ENCODE measurements at places on chromosomes 11 and 22.

DNA sequence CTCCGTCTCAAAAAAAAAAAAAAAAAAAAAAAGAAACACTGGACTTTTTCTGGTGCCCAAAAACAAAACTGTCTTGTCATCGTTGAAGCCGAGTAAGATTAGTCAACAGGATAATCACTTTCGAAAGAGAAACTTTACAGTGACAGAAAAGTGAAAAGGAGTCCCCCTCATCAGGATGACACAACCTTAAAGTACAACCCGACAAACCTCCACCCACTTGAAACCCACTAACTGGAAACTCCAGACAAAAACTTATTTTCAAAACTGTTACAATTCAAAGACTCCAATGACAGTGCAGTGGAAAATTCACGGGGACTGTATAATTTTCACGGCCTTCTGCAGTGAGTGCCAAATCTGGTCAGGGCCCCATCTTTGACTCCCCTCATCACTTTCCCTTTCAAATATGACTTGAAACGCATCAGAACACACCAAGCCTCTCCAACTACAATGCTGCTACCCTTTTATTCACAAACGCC is 1.3 kb downstream of the DENND5A start:
- peak; percentile 27 for DNase-seq

- no peak for DNase-seq
Observed at GRCh38 chr22:46125816-46126765, 24.2 kb upstream of the PPARA start.

DNA sequence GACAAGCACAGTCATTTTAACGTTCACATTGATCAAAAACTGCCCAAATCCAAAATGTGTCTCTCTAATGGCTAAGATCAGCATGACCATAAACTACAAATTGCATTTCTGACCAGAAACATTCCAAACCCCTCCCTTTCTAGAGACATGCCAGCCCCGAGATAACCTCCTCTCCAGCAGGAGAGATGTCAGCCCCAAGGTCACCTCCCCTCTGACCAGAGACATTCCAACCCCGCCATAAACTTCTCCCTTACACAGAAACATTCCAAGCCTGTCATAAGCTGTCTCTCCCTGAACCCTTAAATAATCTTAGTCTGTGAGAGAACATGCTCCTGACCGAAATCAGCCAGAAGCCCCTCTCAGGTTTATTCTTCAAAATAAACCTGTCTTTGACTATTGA is 6.6 kb upstream of the EXT2 start:
- DNase-seq: no peak

GRCh38 chr22:35369996-35370395 is 10.9 kb upstream of the HMOX1 start:
- no peak for DNase-seq

DNA sequence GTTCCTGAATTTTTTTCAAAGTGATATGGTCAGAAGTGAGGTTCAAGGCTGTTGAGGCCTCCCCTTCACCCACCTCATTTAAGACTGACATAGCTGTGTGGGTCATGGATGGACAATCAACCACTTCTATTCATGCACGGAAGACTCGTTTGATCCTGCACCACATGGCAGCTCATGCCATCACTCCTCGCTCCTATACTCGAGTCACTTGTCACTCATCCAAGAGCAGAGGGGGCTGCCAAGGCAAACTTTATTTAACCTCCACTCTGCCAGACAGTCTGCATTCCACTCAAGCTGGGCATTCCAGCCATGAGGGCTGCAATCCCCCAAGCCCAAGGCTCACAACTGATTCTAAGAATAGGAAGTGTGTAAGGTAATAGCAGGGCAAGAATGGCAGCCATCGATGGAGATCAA is 34.1 kb downstream of the SNX19 start:
- no peak for DNase-seq

DNA sequence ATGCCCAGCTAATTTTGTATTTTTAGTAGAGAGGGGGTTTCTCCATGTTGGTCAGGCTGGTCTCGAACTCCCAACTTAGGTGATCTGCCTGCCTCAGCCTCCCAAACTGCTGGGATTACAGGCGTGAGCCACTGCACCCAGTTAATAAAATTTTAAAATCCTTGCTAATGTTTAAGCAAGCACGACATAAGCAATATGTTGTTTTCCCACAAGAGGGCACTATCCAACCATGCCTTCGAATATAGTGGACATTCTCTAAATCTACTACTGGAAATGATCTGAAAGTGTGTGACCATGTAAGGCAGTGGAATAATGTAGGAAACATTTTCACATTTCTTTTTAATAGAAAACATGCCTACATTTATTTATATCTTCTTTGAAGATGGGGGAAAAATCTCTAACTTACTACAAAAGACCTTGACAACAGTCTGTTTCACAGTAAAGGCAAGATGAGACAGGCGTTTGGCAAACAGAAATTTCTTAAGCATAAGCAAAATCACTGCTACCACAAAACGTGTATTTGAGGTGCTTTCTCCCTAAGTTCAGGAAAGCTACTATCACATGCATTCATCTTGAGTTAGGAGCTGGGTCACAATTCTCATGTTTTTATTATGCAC is 38.2 kb downstream of the PITPNB start:
- DNase-seq: peak; percentile 74

DNA sequence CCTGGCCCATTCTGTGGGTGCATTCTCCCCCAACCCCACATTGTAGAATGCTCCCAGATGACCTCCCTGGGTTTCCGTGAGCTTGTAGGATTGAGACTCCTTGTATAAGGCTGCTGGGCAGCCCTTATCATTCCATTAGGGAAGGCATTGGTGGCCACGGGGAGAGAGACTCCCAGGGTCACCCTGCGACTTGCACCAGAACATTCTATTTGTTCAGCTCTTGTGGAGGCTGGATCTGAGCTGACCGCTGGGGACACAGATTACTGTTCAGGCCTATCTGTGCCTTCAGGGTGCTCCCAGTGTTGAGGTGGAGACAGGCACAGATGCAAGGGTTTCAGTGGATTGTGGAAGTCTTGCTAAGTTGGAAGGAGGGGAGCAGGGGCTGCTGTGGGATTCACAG is 17.8 kb downstream of the MICALL1 start:
- DNase-seq: no peak

GRCh38 chr11:109173504-109173903 is 248.5 kb upstream of the C11orf87 start:
- no peak for DNase-seq

GRCh38 chr22:28442711-28443525 is 236.7 kb downstream of the TTC28 start:
- DNase-seq: peak; percentile 38

DNA sequence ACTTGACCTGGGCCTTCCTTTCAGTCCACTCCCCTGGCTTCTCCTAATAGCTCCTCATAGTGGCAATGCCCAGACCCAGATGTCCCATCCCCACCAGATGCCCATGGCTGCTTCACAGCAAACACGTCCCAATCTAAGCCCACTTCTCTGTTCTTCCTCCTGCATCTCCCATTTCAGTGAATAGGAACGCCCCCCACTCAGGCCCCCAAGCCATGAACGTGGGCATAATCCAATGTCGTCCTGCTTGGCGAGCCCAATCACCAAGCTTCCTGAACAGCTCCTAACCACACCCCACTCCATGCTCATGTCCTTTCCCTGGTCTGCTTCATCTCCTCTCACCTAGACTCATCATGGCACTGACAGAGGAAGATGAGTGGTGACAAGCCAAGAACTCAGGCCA is 8.9 kb downstream of the IL18BP start:
- DNase-seq: no peak

- DNase-seq: peak; percentile 15
Observed at GRCh38 chr22:43861529-43861928, 784 bp downstream of the SULT4A1 start.

- peak; percentile 42 for DNase-seq
Observed at GRCh38 chr22:31692186-31692886, 30.3 kb upstream of the PISD start.

DNA sequence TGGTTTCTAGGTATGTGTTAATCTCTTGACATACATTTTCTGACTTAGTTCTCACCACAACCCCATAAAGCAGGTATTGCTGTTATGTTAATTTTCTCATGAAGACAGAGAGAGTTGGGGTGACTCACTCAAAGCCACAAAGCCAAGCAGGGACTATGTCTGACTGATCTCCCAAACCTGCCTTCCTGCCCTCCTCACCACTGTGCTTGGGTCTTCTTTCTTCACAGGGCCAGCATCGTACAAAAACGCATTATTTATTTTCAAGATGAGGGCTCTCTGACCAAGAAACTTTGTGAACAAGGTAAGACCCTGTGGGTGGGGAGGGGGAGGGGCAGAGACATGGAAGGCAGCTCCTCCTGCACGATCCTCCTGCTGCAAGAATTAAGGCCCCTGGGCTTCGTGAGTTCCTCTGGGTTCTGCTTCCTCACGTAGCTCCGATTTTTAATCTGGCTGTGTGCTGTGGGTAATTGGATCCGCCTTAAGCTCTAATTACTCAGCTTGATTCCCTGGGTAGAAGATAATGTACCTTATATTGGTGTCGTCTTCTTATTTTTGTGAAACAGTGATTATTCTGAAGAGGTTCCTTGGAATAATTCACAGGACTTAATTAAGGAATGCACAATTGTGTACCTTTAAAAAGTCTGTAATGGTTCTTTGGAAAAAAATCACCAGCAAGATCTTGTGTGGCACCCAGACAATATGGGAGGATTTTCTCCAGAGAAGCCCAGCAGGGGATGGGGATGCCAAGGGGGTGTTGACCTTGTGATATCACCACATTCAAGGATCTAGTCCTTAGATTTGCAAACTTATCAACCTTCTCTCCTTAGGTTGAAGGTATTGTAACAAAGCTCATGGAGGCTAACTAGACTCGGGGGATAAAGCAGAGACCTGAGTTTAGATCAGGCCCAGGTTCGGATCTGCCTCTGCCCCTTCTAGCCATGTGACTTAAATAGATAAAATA is 112.9 kb downstream of the SPON1 start:
- peak; percentile 51 for DNase-seq

DNA sequence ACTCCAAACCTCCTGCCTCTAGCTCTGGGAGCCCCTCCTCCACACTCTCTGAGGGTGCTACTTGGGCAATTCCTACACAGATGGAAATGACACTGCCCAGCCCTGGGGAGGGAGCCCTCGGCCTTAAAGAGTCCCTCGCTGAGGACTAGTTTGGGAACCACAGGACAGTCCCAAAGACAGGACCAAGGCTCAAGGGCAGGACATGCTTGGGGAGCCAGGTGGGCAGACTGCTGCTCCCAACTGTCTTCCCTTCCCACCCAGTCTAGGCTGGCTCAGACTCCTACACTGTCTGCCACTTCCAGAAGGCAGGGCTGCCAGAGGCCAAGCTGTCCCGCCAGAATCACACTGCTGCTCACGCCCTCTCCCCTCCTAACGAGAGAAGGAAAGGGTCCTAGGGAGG is 9.8 kb downstream of the ARRB1 start:
- no peak for DNase-seq

- no peak for DNase-seq
Observed at GRCh38 chr22:43847376-43848289, 14.7 kb downstream of the SULT4A1 start.

GRCh38 chr22:30755759-30756124 is 61.1 kb downstream of the OSBP2 start:
- DNase-seq: no peak

GRCh38 chr22:48486558-48486957 is 1341.1 kb downstream of the BRD1 start:
- DNase-seq: no peak

- DNase-seq: no peak
Observed at GRCh38 chr22:34847072-34847471, 218.9 kb upstream of the ISX start.

GRCh38 chr11:74139151-74139918 is 31.5 kb downstream of the C2CD3 start:
- no peak for DNase-seq

DNA sequence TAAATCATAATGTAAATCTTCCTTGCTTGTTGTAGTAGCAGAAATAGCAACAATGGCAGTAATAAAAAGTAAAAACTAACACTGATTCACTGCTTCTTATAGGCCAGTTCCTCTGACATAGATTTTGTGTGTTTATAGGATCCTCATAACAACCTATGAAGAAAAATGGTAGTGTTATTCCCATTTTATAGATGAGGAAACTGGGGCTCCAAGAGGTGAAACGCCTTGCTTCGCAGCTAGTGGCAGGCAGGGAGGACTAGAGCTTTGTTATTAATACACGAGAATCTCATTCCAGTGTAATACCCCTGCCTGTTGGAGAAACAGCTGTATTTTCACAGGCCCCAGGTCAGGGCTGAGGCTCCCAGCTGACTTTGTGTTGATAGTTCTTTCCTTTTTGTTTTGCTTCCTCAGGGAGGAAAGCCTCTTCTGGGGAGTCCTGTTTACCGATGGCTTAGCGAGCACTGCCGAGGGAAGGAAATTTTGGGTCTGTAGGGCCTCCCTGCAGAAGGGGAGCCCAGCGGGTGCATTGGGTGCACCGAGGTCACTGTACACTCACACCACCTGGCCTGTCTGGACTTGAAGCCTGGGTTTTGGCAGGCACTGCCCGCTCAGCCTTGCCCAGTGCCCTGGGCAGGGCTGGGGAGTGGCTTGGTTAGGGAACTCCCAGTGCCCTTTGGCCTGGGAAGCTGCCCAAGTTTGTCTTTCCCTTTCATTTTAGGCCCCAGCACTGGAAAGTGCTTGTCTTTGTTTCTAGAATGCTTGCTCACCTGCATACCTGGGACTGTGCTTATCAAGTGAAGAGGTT is 13.5 kb downstream of the KIAA1671 start:
- DNase-seq: no peak

GRCh38 chr11:1440496-1440895 is 46.1 kb downstream of the MOB2 start:
- no peak for DNase-seq
